ENCODE measurements at places on chromosomes 7 and 10.
A peak's percentile ranks its signal among the peaks of the same experiment; 100 is the strongest.

- no peak for DNase-seq
These were observed 32.8 kb upstream of the TAS2R16 start for GRCh38 chr7:123028339-123028738.

DNA sequence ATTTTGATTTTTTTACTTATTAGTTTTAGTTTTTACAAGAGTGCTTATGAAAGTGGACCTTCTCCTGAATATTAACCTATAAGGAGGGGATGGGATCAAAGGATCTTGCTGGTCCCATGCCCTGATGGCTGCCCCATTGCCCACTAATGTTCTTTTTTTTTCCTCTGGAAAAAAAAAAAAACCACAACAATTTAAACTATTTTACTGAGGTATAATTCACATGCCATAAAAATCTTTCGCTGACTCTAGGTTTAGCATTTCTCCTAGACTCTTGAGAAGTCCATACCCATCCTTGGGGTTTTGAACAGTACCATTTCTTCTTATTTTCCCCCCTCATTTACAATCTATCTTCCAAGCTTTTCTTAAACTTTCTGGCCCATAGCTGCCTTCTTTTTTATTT is 481.8 kb downstream of the TFEC start:
- DNase-seq, result peak; percentile 27

DNA sequence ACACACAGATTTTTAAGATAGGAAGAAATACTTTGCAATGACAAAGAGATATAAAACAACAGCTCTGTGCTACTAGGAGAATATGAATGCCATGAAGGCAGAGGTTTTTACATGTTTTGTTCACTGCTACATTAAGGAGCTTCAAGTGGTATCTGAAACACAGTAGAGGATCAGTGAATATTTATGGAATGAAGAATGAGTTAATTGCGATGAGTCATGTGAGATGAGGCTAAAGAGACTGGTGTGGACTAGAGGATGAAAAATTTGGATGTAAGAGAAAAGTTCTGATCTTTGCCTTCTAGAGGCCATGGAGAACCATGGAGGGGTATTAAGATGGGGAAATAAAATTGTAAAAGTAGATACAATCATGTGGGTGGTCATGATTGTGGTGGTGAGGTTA is 434.2 kb downstream of the PHTF2 start:
- peak; percentile 46 for DNase-seq

DNA sequence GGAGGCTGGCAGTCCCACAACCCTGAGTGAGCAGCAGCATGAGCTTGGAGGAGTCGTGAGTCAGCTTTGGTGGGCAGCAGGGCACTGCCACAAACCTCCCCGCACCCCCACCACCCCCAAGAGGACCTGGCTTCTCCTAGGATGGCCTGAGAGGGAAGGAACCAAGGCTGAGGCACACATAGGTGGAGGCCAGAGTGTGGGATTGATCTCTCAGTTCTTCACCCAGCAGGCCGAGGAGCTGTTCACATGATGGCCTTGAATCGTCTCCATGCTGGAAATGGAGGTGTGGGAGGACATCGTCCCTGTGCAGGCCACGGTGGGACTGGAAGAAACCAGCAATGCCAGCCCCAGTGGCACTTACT is 17.4 kb upstream of the GDF10 start:
- no peak for DNase-seq

- DNase-seq, result no peak
These were observed 14.2 kb upstream of the PRF1 start for GRCh38 chr10:70616761-70617160.

DNA sequence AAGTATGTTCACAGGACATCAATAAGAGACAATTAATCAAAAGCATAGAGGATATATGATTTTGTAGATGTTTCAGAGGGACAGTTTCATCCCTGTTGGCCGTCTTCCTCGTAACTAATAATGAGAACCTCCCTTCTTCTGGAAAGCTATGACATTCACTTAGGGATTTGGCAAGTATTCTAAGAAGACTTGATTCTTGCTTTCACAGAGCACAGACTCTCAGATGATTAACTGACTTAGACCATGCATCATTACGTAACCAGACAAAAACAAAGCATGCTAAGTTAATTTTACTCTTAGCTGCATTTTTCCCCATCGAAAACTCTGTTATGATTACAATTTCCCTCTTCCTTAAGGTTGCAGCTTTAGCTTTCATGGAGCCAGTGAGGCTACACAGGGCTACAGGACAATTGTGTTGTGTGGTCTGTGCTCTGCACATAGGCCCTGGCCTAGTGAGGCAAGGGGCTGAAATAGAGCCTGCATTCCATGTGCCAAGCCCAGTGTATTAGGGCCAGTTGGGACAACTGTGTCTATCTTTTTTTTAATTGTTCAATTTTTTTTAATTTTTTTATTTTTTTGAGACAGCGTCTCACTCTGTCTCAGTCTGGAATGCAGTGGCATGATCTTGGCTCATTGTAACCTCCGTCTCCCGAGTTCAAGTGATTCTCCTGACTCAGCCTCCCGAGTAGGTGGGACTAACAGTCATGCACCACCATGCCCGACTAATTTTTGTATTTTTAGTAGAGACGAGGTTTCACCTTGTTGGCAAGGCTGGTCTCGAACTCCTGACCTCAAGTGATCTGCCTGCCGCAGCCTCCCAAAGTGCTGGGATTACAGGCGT is 105.3 kb downstream of the PLXDC2 start:
- peak; percentile 70 for DNase-seq

DNA sequence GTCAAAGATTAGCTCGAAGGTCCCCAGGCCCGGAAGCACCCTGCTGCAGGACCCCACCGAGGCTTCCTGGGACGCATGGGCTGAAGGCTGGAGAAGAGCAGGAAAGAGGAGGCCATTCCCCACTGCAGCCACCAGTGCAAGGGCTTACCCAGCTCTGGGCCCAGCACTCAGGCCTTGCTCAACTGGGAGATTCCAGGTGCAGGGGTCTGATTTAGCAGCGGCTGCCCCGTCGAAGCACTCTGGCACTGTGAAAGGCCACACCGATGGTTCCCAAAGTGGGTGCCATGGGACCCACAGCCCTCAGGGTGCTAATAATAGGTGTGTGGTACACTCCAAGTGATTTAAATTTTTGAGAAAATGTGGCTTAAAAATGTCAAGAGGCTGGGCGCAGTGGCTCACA is 130.9 kb downstream of the OAT start:
- no peak for DNase-seq

GRCh38 chr10:43861966-43862751 is 213.5 kb upstream of the ZNF32 start:
- peak; percentile 98 for DNase-seq

DNA sequence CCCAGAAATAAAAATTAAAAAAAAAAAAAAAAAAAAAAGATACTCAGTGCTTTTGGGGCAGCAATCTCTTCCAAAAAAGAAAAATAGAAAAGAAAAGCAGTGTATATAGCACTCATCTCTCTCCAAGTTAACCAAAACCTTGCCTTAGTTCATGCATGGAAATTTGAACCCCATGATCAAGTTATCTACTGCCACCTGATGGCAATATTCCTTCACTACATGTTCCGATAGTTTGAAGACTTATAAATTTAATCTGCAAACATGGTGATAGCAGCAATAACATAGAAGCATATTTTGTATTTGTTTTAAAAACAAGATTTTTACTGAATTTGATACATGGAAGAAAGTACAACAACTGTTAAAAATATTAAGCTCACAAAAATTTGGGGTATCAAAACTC is 48.6 kb upstream of the SLIT1 start:
- DNase-seq, result peak; percentile 67

DNA sequence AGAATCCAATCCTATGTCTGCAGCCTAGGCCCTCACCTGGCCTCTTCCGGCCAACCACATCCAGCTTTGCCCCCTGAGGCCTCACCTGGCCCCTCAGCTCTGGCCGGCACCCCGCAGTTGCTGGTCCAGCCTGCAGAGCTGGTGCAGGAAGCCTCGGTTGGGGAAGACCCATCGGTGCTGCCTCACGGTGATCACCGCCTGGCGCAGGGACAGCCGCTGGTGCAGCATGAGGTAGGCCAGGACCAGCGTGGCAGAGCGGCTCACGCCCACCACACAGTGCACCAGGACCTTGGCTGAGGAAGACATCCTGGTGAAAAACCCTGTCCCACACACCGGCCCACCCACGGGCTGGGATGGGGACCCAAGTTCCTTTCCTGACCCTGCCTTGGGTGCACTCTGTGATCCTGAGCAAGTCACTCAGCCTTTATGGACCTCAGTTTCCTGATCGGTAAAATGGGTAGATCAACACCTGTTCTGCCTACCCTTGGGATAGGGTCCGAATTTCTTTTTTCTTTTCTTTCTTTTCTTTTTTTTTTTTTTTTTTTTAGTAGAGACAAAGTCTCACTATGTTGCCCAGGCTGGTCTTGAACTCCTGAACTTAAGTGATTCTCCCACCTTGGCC is 5.8 kb upstream of the SAMD8 start:
- DNase-seq, result no peak

- peak; percentile 36 for DNase-seq
These were observed 49.9 kb upstream of the SH2B2 start for GRCh38 chr7:102236592-102237287.

GRCh38 chr10:131022981-131023380 is 288.5 kb downstream of the TCERG1L start:
- no peak for DNase-seq

- DNase-seq, result peak; percentile 68
These were observed 125.5 kb downstream of the LRRC4 start for GRCh38 chr7:127905491-127906330.

DNA sequence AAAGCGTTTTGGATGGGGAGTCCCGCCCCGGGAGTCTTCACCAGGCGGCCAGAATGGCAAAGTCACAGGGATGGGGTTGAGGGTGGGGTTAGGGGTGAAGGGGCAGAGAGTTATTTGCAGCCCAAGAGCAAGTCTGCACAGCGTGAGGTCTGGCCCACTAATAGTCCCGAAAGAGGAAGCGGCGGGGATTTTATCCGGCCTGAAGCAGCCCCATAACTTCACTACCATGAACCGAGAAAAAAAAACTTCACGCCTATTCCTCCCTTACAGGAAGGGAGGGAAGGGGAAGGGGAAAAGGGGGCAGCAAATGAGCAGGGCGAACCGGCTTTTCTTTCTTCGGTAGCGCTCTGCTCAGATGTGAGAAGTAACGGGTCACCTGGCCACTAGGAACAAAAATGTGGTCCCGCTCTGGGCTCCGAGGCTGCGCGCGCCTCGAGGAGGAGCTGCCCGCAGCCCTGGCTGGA is 712 bp downstream of the ITPRIP start:
- DNase-seq, result peak; percentile 39
